Upper lobe of right lung (tissue), 1 donor: ENCODE measurements at places on chromosomes 6 and 20. TPM values are rescaled to one million over a fixed set of nuclear protein-coding genes. Genes with fewer than 3 reads are reported as not detected.

The PIM1 gene
- total RNA-seq, result 55.3 TPM

The MATN4 gene
- total RNA-seq, result 0.29 TPM

The ARMC12 gene
- 0.52 TPM for total RNA-seq

The BTNL2 gene
- not detected for total RNA-seq

The VSX1 gene
- total RNA-seq, result not detected

DNA sequence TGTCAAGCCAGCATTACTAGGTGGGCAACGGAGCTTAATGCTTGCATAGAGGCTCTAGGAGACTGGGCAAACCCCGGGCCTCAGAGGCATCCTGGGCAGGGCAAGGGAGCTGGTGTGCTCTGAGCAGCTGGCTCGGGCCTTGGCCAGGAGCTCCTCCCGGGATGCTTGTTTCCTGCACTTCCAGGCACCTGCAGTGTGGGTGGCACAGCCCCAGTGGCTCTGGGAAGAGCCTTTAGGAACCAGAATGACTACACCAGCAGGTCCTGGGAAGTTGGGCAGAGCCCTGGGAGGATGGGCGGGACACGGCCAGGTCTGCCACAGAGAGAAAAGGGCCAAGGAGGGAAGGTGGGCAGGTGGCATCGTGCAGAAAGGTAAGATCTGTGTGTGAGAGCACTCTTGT is 80.4 kb upstream of the CD93 start:
- peaks cover 16% of the 10 kb centered on the region for H3K4me1 ChIP-seq
- H3K27ac ChIP-seq, result no peak overlapping the region
- H3K36me3 ChIP-seq, result no peaks in the 10 kb centered on the region
- H3K4me3 ChIP-seq, result no peak overlapping the region
- H3K27me3 ChIP-seq, result no peaks in the 10 kb centered on the region

DNA sequence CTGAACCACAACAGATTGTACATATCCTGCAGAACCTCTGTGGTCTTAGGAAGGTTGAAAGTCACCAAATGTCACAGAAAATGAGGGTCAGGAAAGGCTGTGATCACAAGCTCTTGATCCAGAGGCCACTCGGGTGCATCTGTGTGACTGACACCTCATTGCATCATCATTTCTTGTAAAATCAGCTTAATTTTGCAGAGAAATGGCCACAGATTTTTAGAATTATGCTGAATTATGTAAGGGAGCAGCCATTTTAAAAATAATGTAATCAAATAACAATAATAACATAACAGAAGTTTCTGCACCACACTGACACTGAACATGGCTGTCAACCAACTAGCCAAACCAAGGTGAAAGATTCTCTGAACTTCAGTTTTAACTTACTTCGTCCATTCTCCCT is 32.5 kb upstream of the PRND start:
- H3K27me3 ChIP-seq, result no peaks in the 10 kb centered on the region
- no peak overlapping the region for H3K4me3 ChIP-seq
- peaks cover 32% of the 10 kb centered on the region for H3K4me1 ChIP-seq
- no peaks in the 10 kb centered on the region for H3K36me3 ChIP-seq

DNA sequence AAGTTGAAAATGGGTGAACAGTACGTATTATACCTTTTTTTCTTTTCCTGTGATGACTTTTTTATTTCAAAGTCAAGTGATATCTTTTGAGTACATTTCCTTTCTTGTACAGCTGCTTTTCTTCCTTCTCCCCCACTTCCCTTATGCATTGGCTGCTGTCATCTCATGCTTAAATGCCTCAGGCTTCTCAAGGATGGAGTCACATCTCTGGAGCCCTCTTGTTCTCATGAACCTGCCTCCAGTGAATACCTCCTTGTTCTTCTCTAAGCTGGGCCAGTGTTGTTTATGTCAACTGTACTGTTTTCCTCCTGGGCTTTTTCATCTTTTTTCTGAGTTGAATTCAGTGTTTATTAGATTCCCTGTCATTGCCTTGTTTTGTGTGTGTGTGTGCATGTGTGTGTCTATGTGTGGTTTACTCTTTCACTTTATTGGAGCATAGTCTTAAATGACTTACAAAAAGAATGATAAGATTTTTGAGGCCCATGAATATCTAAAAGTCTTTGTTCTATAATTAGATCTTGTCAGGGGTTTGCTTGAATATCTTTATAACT is 23.6 kb downstream of the STXBP5 start:
- no peaks in the 10 kb centered on the region for H3K36me3 ChIP-seq
- no peak for DNase-seq
- no peak overlapping the region for H3K4me3 ChIP-seq
- no peaks in the 10 kb centered on the region for H3K27me3 ChIP-seq

- H3K4me3 ChIP-seq, result no peak overlapping the region
- no peaks in the 10 kb centered on the region for H3K36me3 ChIP-seq
- no peaks in the 10 kb centered on the region for H3K4me1 ChIP-seq
- H3K27ac ChIP-seq, result no peak overlapping the region
- DNase-seq, result no peak
These were observed 311.1 kb upstream of the JAG1 start for GRCh38 chr20:10984913-10985312.

DNA sequence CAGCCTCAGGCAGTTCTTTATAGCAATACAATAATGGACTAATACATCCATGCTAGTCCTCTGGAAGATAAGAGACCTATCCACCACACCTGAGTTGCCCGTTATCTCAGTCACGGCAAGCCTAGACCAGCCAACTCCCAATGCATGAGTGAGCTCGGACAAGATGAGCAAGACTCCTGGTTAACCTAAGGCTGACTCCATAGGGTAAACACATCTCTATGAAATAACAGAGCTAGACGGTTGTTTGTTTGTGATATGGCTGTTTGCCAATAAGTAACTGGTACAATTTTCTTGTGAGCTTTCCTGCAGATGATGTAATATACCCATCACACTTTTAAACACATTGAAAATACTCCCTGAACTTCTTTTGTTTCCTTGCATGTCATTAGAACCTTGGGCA is 70.6 kb upstream of the PHACTR1 start:
- H3K27ac ChIP-seq, result no peak overlapping the region
- no peaks in the 10 kb centered on the region for H3K36me3 ChIP-seq
